ENCODE measurements at places on chromosomes 3 and 15.

GRCh38 chr15:91940496-91941381, 87.2 kb downstream of the SLCO3A1 start:
- peak; percentile 7 for DNase-seq

DNA sequence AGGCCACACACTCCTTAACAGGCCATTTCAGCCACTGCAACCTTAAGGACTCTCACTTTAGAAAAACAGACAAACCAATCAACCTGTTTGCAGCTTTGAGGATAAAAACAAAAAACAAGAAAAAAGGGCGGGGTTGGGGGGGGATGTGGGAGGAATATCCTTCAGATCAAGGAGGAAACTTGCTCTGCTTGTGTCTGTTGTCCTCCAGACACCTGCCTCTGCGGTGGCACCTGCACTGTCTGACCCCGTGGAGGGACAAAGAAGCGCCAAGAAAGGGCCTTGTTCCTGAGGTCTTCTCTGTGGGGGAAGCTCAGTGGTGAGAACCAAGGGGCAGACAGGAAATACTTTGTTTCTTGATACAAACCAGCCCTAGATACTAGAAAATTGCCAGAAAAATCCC, 70.5 kb downstream of the POLR2M start:
- no peak for DNase-seq

DNA sequence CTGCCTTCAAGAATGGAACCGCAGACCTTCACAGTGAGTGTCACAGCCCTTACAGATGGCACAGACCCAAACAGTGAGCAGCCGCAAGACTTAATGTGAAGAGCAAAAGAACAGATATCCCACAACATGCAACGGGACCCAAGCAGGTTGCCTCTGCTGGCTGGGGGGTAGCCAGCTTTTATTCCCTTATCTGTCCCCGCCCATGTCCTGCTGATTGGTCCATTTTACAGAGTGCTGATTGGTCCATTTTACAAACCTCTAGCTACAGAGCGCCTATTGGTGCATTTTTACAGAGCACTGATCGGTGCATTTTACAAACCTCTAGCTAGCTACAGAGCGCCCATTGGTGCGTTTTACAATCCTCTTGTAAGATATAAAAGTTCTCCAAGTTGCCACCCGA, 102.0 kb upstream of the IGF1R start:
- DNase-seq = no peak

- DNase-seq = no peak
These were observed 41.0 kb downstream of the OCA2 start for GRCh38 chr15:28058082-28058481.

DNA sequence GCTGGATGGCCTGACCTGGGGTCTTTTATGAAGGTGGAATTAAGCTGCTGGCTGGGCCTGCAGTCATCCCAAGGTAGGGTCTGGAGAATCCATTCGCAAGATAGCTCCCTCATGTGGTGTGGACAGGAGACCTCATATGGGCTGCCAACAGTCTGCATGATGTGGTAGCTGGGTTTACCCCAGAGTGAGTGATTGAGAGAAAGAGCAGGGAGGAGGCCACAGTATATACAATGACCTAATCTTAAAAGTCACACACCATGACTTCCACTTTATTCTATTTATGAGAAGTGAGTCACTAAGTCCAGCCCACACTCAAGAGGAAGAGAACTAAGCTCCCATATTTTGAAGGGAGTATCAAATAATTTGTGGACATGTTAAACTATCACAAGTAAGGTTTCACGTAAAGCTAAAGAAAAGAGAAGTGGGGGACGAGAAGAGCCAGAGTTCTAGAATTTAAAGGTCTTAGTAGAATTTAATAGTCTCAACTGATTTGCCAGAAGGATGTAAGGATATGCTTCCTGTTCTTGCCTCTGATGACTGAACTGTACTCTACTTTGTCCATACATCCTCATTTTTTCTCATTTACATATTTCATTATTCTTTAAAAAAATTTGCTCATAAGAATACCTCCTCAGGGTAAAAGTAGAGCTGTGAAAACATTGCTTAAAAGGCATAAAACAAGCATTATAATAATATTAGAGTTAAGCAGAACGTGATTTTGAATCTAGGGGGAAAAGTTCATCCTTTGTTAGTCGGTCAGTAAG, 184.4 kb downstream of the PEX5L start:
- no peak for DNase-seq

GRCh38 chr3:46579756-46580286, 13.7 kb upstream of the LRRC2 start:
- no peak for DNase-seq

- no peak for DNase-seq
These were observed 129.3 kb downstream of the EEFSEC start for GRCh38 chr3:128282380-128283196.

DNA sequence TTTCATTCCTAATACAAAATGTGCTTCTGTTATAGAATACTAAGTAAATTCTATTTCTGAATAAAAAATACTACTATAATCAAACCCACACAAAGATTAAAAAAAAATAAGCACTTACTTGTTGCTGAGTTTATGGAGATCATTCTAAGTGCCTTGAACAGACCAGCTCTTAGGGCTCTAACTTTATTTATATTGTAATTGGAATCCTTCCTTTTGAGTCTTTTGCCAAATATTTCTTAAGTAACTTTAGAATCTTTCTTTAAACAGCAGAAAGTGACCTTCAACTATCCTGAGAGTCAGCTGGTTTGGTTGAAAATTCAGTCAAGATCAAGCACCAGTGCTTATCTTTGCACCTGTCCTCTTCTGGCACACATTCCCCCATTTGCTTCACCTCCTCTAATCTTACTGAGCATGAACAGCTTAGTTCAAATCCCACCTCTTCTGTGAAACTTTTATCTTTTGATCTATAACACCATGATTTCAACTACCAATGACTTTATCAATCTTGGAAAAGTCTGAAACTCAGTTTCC, 149.3 kb downstream of the VPS13C start:
- no peak for DNase-seq

DNA sequence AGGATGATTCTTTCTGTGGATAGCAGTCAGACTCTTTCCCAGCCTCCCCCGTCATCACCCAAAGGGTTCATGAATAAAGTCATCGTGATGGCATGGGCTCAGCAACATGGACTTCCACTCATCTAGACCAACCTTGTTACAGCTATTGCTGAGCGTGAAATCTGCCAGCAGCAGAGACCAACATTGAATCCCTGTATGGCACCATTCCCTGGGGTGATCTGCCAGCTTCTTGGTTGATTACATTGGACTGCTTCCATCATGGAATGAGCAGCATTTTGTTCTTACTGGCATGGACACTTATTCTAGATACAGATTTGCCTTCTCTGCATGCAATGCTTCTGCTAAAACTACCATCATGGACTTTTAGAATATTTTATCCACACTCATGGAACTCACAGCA, 195.6 kb upstream of the AZI2 start:
- no peak for DNase-seq

DNA sequence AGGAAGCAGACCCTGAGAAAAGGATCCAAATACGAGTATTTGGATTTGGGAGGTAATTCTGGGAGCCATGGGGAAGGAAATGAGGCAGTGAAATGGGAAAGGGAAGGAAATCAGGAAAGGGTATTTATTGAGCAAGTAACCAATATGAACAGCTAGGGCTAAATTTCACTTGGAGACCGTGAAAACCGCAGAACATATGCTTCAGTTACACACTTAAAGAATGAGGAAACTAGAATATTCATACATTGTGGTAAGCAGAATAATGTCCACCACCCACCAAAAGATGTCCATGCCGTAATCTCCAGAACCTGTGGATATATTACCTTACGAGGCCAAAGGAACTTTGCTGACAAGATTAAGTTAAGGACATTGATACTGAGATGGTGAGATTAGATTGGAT, 63.3 kb downstream of the LRRN1 start:
- DNase-seq = no peak

GRCh38 chr3:170012683-170013400, 25.0 kb upstream of the GPR160 start:
- DNase-seq = no peak

- no peak for DNase-seq
These were observed 6.1 kb upstream of the EIF2B5 start for GRCh38 chr3:184129012-184129411.

DNA sequence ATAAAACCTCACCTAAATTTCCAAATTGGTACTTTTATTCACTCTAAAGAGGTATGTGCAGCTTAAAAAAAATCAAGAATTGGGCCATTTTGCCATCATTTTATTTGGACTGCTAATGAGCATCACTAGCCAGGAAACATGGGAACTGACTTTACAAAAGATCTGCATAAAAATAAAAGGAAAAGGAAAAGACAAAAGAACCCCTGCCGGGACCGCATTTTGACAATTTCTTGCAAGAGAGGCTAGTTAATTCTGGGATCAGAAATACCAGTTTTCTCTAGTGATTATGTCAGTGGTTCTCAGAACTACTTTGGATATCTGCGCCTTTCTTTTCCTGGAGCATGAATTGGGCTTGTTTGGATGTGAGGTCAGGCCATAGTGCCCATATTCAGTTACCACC, 289.2 kb downstream of the CHST2 start:
- no peak for DNase-seq

DNA sequence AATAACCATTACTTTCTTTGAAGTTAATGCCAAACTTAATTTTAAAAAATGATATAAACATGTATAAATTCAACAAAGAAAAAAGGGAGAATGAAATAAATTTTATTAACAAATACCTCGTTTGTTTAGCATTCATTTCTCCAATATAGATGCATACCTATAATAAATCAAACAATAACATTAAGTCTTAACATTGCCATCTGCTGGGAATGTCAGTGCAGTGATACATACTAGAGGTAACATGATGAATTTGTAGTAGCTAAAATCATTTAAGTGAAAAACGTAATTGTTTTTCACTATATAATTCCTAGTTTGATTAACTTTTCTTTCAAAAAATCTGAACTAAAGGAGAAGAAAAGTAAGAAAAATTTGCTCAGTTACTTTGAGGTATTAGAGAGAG, 340.2 kb upstream of the CBLB start:
- DNase-seq = no peak

DNA sequence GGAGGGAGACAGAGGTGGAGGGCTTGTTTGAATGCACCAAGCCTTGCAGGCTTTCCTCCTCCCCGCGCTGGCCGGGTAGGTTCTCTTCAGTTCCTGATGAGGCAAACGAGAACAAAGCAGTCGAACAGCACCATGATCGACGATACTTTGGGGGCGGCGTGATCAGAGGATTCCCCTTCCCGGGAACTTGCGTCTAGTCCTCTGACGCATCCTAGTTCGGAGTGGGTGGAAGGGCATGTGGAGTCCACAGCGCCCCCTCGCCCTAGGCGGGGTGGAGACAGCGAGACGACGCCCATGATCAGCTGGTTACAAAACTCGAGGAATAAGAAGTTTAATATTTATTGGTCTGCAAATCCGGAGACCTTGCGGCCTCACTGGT, 452 bp upstream of the SV2B start:
- DNase-seq = peak; percentile 47

- DNase-seq = no peak
These were observed 172.2 kb downstream of the PPM1L start for GRCh38 chr3:160928183-160928726.

- DNase-seq = no peak
These were observed 13.3 kb downstream of the EIF3J start for GRCh38 chr15:44550256-44550655.

GRCh38 chr3:190074817-190075216, 45.9 kb downstream of the P3H2 start:
- no peak for DNase-seq

- no peak for DNase-seq
These were observed 27.8 kb downstream of the CFAP161 start for GRCh38 chr15:81161851-81162250.

- DNase-seq = no peak
These were observed 5.7 kb upstream of the BLM start for GRCh38 chr15:90711418-90711824.

GRCh38 chr3:123244128-123244527, 42.4 kb downstream of the SEC22A start:
- DNase-seq = no peak

DNA sequence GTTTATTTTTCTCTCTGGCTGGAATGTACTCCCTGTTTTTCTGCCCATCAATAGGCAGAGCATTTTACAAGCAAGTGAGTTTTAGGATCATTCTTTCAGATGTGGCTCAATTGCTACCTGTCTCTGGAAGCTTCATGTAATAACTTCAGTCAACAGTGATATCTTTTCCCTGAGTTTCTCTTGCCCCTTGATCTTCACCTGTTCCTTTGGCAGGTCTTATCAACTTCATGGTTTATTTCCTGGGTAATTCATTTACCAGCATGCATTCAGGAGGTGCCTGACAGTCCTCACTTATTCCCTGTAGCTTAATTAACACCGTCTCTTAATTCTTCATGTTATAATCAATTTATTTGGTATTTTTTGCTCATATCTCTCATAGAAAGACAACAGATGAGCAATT, 184.8 kb upstream of the CTDSPL start:
- no peak for DNase-seq

GRCh38 chr3:86969500-86970189, 21.3 kb downstream of the VGLL3 start:
- DNase-seq = no peak

DNA sequence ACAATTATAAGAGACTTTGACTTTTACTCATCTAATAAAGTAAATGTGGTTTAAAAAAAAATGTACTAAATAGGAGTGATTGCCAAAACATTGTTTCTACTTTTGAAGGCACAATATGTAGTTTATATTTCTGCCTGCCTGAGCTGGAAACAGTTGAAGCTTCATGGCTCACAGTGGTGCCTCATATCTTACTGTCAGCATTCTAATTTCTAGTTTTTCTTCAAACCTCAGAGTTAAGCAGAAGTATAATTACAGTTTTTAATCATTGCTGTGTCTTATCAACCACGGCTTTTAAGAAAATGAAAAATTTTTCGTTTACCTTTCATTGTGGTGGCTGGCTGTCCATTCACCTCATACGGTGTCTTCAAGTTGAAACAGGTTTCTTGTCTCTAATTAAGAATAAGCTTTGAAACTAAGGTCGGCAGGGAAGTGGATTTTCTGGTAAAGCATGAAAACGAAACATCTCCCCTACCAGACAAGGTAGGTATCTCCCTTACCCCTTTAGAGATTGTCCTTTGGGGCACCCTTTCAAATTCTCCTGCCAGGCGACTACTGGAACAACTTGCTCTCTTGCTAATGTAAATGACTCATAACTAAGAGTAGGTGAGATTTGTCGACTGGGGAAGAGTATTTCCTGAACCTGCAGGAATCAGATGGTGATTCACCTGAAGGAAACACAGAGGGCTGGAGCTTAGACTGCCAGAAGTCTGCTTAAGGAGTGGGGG, at the start of gene GPR87:
Gene GPR87, minus strand, starts transcription at position 554 of the 725 bp plus-strand sequence. CDS start 16,720 bp downstream, outside the sequence.
- peak; percentile 61 for DNase-seq
